ENCODE measurements at places on chromosomes 16 and 17.

DNA sequence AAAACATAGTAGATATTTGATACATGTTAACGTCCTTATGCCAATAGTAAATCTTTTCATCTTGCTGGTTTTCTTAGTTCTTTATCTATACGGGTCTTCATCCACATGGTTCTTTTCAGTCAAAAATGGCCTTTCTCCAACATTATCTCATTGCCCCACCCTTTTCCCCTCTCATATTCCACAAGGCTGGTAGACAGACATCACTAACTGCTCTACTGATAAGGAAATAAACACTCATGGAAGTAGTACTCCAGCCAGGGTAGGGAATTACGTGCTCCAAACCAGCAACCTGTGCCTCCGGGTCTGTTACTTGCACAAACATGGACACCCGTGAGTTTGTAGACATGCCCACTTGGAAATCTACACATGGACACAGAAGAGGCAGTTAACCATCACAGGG is 141.4 kb downstream of the XYLT1 start:
- DNase-seq, result no peak

DNA sequence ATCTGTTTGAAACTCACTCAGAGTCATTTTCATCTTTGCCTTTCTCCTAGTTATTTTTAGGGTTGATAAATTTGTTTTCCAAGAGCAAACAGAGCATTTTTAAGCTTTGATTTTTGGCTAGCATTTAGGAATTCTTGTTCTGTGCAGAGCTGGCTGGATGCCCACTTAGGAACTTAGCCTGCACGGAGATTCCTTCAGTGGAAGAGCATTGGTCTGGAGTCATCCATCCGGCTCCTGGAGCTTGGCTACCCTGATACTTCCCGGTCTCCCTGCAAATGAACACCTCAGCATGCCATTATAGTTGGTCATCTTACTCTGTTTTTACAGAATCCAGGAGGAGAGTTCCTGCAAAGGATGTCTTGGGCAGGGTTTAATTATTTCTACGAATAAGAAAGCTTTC is 57.1 kb downstream of the SPECC1 start:
- no peak for DNase-seq

DNA sequence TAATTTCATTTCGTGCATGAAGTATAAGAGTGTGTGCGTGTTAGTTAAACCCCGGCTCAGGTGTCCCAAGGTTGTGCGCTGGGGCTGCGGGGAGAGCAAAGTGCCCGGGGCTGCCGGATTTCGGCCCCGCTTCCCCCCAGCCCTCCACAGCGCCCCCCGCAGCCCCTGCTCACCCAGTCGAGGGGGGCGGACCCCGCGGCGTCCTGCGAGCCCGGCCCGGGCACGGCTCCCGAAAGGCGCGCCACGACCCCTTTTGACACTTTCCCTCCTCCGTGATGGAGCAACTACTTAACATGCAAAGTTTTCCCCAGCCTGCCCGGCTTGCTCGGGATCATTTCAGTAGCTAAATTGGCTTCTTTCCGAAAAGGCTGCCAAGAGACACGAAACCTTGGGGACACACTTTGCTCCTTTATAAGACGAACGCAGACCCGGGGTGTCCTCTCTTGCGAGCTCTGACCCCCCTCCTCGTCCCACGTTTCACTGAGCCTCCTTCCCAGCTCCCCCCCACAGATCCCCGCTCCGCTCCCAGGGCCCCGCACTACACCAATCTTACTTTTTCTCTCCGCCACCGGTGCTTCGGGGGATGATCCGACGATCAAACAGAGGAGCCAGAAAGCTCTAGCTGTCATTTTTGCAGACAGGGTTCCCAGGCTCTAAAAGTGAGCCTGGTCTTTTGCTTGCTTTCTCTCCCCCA is 552 bp downstream of the C17orf58 start:
- DNase-seq, result peak; percentile 23

DNA sequence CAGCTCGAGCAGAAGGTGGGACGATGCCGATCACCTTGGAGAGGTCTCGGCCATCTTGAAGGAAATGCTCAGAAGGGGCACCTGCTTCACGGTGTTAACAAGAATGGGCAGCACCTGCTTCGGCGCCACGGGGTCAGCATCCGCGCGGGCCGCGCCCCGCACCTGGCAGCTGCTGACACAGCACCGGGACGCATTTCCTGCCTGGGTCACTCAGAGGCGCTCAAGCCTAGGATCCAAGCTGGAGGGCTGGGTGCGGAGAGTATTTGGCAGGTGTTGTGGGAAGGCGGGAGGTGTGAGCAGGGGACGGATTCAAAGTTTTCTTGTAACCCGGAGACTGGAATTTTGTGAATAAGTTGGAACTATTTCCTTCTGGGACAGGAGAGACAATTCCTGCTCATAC is 39.3 kb upstream of the AKTIP start:
- no peak for DNase-seq

GRCh38 chr16:86368261-86368660 is 142.1 kb upstream of the FOXF1 start:
- no peak for DNase-seq

DNA sequence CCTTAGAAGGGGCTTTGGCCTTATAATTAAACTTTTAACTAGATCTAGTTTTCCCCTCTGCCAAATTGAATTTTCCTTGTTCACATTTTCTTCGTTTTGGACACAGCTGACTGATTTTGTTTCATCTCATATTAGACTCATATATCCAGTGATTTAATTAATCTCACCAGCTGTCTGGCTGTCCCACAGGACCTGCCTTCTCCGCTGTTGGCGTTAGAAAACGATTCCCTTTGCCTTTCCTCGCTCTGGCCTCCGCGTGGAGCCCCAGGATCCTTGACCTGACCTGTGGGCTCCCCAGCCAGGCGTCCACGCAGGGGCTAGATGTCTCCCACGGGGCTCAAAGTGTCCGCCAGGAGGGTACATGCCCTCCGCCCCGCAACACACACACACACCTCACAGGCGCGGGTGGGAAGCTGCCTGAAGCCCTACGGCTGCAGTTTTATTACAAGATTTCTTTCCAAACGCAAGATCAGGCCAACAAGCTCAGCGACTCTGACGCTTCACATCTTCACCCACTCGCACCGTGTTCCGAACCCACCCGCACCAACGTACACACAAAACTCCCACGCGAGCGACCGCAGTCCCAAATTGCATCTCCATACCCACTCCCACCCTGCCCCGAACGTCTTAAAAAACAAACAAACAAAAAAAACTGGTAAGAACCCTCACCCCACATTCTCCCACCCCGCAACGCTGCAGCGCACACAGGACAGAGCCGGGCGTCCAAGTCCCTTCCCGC is 1.1 kb downstream of the RPRML start:
- no peak for DNase-seq

- DNase-seq, result no peak
Measured at GRCh38 chr17:58314706-58315015, 13.9 kb downstream of the TSPOAP1 start.

DNA sequence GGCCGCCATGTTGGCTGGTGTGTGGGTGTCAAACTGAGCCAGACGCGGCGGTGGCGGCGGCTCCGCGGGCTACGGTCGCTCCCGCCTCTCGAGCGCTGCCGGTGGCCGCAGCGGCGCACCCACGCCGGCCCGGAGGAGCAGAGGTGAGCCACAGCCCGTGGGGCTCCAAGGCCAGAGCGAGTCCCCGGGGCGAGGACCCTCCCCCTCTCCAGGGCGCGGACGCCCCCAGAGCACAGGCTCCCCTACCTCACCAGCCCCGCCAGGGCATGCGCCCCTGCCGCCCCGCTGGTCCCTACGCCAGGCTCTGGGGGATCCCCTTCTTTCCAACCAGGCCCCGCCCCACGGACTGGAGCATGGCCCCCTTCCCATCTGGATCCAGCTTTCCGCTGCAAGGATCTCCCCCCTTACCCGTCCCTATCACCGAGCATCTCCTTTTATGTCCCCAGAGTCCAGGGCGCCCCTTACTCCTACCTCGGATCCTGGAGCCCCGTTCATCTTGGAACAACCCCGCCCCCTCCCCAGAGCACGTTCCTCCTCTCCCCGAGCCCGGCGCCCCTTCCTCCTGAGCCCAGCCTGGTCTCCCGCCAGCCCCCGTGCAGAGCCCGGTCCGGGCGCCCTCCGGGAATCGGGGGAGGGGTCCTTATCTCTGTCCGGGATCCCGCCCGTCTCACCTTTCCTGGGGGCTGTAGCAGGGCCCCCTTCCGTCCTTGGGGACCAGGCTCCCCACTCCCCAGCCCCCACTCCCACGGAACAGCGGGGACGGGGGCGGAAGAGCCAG is 412 bp downstream of the EPN2 start:
- DNase-seq, result peak; percentile 41

DNA sequence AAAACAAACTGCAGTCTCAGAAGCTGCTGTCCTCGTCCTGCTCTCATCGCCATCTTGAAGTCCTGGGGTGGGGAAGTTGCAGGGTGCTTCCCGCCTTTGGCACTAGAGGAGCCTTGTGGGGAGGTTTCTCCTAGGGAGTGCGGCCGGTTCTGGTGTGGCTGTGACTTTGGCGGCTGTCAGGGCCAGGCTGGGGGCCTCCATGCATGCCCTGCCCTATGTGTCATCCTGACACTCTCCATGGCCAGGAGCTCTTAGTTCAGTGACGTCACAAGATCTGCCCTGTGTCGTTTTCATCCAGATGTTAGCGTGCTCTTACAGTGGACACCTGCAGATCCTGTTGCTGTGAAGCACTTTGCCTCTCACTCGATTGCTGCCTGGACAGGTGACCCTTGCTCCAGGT is 49.6 kb downstream of the PLD6 start:
- DNase-seq, result no peak

DNA sequence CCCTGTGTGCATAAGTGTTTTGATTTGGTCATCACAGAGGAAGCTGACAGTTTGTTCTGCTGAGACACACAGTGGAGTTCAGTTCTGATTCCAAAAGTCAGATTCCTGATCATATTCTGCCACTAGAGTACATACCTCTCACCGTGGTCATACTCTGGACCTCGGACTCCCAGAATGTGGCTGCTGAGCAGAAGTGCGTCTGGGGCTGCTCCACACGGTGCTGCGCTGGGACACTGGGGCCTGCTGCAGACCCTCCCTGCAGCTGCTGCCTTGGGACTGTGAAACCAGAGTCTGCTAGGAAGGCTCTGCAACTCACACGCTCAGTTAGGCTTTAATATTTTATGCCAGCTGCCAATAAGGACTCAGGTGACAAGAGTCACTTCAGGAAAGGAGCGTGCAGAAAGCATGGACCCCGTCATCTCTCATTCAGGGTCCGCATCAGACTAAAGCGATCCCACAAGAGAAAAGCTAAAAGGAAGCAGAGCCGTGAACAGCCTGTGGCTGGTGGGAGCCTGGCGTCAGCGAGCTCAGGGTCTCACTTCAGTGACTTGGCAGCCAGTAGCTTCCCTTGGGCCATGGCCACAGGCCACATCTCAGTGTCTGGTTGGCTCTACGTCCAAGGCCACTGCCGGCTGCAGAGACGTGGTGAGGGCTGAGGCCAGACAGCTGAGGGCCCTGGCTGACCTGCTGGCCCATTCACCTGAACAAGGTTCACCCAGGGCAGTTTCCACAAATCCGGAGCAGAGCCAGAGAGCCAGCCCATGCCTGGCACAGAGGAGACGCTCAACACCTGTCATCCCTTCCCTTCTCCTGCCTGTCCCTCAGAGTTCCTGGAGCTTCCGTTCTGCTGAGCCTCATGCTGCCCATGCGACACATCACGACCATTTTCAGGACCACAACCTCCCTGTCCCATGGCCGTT is 24.7 kb upstream of the KIFC3 start:
- no peak for DNase-seq

- DNase-seq, result peak; percentile 92
Measured at GRCh38 chr16:85306071-85306792, 194.0 kb upstream of the CIBAR2 start.

DNA sequence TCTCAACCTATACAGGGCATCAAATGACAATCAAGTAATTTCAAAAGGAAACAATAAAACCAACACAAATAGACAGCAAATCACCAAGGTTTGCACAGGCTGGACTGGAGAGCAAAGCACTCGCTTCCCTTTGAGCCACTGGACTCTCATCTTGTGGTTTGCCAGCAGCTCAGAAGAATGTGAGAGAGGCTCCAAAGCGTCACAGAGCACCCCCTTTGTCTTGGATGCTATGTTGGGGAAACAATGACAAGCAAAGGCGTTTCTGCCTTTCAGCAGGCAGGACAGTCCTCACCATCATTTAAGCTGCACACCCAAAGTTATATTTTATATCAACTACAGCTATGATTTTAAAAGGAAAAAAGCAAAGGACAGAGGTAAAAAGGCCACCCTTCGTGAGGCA is 13.2 kb downstream of the SLC6A4 start:
- no peak for DNase-seq

GRCh38 chr16:46730801-46731690 is 17.1 kb downstream of the MYLK3 start:
- no peak for DNase-seq
